Left hindlimb (tissue), 1 donor: ENCODE measurements at places on chromosomes 3 and 15.

GRCh38 chr3:105956306-105956705 lies 87.5 kb upstream of the CBLB start:
- no peak for DNase-seq

GRCh38 chr3:13111173-13111872 lies 38.1 kb upstream of the IQSEC1 start:
- peak; percentile 10 for DNase-seq

- DNase-seq = no peak
These were observed 204.4 kb upstream of the TGFBR2 start for GRCh38 chr3:30401971-30402370.

- no peak for DNase-seq
These were observed 70.0 kb upstream of the HEG1 start for GRCh38 chr3:125125821-125126245.

DNA sequence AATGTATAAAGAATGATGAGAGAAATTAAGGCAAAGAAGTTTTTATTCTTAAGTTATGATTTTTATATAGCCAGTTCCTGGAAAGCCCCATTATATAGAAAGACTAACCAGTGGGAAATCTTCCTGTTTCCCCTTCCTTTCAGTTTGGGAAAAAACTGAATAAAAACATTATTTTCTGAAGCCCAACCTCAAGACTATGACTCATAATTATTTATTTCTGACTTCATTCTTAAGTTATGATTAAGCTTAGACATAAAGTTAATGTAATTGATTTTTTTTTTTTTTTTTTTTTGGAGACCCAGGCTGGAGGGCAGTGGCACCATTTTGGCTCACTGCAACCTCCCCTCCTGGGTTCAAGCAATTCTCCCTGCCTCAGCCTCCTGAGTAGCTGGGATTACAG lies 55.8 kb downstream of the TRPC1 start:
- DNase-seq = no peak

- no peak for DNase-seq
These were observed 23.2 kb downstream of the CFAP92 start for GRCh38 chr3:128970740-128971047.

DNA sequence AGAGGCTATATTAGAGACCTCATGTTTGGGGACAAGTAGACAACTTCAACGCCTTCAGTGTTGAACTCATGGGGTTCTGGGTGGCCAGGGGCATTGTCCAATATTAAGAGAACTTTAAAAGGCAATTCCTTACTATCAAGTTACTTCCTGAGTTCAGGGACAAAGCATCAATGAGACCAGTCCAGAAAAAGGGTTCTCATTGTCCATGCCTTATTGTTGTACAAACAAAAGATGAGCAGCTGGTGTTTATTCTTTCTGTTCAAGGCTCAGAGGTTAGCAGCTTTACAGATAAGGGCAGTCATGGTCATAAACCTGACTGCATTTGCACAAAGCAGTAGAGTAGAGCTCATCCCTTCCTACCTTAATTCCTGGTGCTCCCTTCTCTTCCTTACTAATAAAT lies 18.5 kb upstream of the PDHB start:
- DNase-seq = no peak

DNA sequence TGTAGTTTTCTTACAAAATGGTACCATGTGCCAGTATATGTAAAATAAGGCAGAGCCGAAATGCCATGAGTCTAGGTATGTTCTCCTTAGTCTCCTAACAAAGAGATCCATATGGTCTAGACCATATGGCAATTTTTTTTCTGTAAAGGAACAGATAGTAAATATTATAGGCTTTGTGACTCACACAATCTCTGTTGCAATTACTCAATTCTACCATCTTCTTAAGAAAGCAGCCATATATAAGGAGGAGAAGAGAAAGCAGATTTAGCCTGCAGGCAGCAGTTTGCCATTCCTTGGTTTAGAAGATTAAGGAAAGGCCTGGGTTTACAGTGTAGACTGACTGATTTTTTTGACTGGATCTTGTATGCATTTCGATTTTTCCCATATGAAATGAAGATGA lies 16.3 kb upstream of the BBX start:
- DNase-seq = no peak

GRCh38 chr15:43529141-43529540 lies 11.7 kb downstream of the MAP1A start:
- no peak for DNase-seq

- DNase-seq = no peak
These were observed 23.0 kb downstream of the KY start for GRCh38 chr3:134627831-134628230.

DNA sequence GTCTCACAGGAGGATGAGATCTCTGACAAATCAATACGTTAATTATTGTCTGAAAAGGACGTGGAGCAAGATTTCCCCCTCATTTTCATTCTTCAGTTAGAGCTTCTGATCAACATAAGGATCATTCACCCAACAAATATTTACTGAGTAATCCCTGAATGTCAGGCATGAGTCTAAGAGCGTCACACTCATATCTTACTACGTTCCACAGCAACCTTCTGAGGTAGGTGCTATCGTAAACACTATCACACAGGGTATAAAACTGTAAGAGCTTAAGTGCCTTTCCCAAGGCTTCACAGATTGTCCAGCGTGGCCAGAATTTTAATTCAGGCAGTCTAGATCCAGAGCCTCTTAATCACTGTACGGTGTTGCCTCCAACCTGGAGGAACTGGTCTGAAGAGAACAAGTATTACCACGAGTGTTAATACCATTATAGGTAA lies 10.6 kb upstream of the TM4SF1 start:
- no peak for DNase-seq

DNA sequence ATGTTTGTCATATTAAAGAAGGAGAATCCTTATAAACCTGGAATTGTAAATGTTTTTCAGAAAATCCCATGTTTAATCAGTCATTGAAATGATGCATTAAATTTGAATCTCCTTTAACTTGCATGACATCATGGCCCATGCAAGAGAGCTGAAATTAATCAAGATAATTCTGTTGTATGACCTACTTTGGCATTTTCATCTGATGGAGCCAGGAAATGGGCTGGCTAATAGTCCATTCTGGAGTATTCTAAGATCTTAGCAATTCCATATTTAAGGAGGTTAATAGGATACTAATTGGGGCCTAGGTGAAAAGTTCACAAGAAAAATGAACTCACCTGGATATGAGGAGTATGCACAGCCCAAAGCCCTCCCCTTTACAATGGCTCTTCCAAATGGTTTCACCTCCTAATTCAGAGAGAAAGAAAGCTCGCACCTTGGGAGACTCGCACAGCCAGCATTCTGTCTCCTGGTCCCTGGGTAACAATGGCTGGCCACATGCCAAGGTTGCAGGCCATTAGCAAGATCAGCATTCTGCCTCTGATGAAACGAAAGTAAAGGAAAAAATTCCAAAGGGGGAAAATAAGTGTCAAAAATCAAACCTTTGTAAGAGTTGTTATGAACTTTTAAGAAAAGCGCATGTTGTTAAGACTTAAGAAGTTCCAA lies 786.4 kb downstream of the MCTP2 start:
- DNase-seq = no peak

GRCh38 chr3:179182902-179183301 lies 34.7 kb downstream of the PIK3CA start:
- DNase-seq = no peak

DNA sequence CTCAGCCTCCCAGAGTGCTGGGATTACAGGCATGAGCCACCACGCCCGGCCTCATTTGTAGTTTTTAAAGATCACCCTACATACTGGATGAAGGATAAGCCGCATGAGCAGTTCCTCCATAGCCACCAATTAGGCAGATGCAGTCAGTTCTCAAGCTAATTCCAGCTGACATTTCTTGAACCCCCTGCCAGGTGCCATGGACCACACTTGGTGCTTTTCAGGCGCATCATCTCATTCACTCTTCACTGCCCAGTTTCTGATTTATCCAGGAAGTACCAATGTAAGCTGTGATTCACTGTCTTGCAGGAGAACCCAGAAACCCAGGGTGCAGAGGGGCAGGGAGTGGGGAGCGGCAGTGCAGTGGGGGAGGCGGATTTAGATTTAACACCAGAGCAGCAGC lies 56.5 kb upstream of the RASA2 start:
- DNase-seq = no peak

GRCh38 chr3:99562138-99562537 lies 76.3 kb upstream of the COL8A1 start:
- no peak for DNase-seq

GRCh38 chr3:70264122-70264780 lies 48.2 kb downstream of the MDFIC2 start:
- DNase-seq = no peak

- DNase-seq = no peak
These were observed 1.7 kb downstream of the MRAS start for GRCh38 chr3:138349926-138350665.

- DNase-seq = no peak
These were observed 75.9 kb downstream of the BOC start for GRCh38 chr3:113287111-113287802.

- no peak for DNase-seq
These were observed 47.6 kb downstream of the MBNL1 start for GRCh38 chr3:152316318-152316717.

DNA sequence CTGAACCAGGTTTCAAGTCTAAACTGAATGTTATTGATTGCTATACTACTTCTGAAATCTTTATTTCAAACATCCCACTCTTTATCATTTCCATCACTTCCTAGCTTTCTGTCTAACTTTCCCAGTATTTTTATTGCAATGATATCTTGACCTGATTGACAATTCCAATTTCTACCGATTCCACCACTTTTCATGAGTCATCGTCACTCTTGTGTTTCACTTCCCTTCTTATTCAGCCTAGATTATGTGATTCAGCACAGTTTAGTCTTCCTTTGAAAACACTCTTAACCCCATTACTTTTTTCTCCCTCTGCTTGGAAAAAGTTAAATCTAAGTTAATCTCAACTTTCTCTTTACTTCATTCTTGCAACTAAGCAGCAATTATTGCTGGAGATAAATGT lies 62.6 kb downstream of the SLC7A14 start:
- DNase-seq = no peak

DNA sequence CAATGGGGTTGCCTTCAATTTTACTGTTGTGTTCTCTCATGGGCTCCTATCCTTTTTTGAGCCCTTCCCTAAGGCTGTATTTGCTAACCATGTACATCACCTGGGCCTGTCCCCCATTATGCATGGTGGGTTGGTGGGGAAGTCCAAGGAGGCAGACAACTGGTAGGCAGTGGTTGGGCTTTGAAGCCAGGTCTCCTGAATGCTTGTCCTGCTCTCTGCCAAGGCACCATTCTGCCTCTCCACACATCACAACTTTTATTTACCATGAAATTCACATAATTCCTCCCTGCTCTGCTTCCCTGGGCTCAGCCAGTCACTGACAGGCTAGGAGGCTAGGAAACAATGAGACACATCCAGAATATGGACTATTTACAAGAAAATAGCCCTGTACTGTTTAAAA lies 41.0 kb upstream of the COPB2 start:
- DNase-seq = no peak

- no peak for DNase-seq
These were observed 21.1 kb upstream of the CORO2B start for GRCh38 chr15:68557469-68558317.

- DNase-seq = peak; percentile 84
These were observed 20.3 kb upstream of the CSPG4 start for GRCh38 chr15:75732809-75733451.

GRCh38 chr3:170465955-170466354 lies 47.3 kb downstream of the CLDN11 start:
- no peak for DNase-seq

- no peak for DNase-seq
These were observed 249.8 kb downstream of the POLQ start for GRCh38 chr3:121295979-121296378.

- DNase-seq = no peak
These were observed 150.6 kb downstream of the ADAMTS17 start for GRCh38 chr15:100191161-100191560.

DNA sequence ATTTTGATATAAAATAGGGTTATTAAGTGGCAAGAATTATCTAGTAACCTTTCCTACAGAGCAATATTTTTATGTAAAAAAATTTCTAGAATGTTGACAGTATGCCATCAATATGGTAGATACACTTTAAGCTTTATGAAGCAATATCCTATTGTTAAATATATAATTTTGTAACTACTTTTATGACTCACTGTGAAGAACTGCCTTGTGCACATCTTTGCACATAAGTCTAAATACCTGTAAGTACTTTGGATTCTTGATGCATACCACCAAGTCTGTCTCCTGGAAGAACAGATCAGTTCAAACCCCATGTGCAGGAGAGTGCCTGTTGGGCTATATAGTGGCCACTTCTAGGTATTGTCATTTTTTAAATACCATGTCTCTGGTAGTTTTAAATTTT lies 205.7 kb upstream of the EIF1B start:
- no peak for DNase-seq

- DNase-seq = no peak
These were observed 14.6 kb downstream of the ETV5 start for GRCh38 chr3:186094271-186094670.

- DNase-seq = no peak
These were observed 311.0 kb downstream of the WDR72 start for GRCh38 chr15:53448232-53449015.

DNA sequence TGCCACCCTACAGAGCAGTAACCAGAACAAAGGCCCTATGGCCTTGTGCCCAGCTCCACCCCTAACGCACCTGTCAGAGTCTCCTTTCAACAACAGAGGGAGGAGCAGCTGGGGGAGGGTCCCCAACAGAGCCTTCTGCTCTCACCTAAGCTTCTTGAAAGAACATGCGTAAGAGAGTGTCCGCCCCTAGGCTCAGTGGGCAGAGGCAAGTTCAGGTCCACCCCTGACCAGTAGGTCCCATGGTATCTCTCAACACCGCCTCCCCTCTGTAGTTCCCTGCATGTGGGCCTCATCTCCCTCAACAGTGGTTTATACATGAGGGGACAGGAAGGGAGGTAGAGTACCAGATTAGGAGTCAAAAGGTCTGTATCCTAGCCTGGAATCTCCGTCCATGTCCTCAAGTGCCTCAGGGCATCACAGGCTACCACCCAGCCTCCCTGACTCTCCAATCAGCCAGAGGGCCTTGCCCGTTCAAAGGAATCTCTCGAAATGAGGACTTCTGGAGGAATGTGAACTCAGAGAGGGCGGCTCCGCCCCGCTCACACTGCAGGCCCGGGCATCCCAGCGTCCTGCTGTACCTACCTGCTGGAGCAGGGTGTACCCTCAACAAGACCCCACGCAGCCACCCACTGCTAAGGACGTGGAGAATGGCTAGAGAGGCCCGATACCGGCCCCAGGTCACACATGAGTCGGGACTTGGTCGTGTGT lies 680 bp downstream of the POC1A start:
- DNase-seq = peak; percentile 38

GRCh38 chr15:50113187-50113505 lies 5.9 kb downstream of the ATP8B4 start:
- no peak for DNase-seq

DNA sequence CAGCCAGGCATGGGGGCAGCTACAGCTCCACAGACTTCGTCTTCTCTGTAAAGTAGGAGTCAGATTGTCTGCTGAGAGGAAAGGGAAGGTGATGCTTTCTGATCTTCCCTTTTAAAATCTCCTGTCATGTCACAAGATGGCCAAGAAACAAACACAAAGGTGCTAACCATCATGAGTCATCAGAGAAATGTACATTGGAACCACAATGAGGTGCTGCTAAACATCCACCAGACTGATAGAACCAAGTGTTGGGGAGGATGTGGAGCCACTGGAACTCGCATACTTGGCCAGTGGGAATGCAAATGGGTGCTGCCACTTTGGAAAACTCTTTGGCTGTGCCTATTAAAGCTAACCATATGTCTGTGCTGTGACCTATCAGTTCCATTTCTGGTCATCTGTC lies 268.8 kb downstream of the SLCO3A1 start:
- no peak for DNase-seq
